Kidney epithelial cell (primary cell): ENCODE measurements at places on chromosomes 7 and 10. TPM values are rescaled to one million over a fixed set of nuclear protein-coding genes. Genes with fewer than 3 reads are reported as not detected.

Gene ATRNL1
- 5.1 and 11.4 TPM in 2 replicates for total RNA-seq

Gene OGA
- total RNA-seq: 72.8 and 78.9 TPM in 2 replicates

Gene ZNF438
- 3.3 and 5.4 TPM in 2 replicates for total RNA-seq

GRCh38 chr10:47419421-47419820 lies 35.3 kb upstream of the ZNF488 start:
- no peak for DNase-seq

Gene CYP2C8
- total RNA-seq: 0.21 TPM in 1 of 2 replicates, not detected in the other

Gene TRA2A
- 25.8 and 36.9 TPM in 2 replicates for total RNA-seq

DNA sequence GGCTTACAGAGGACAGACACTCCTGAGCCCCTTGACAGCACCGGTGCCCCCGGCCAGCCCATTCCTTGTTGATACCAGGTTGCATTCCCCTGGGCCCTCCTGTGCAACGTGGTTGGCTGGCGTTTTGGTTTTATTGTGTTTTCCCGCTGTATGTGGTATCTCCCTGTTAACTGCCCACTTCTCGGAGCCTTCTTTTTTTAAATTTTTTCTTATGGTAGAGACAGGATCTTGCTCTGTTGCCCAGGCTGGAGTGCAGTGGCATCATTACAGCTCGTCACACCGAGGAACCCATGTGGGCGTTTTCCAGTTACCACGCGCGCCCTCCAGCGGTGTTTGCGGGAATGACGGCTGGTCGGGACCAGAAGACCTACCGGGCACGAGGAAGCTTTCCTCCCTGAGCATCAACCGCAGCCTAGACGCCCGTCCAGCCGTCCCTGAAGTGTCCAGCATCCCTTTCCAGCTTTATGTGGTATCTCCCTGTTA lies 16.9 kb upstream of the ZFAND2A start:
- DNase-seq: no peak

Gene MBL2
- total RNA-seq: not detected in 2 replicates

GRCh38 chr10:98086837-98087708 lies 47.4 kb upstream of the R3HCC1L start:
- DNase-seq: no peak

Gene AKR1C4
- not detected in 2 replicates for total RNA-seq

DNA sequence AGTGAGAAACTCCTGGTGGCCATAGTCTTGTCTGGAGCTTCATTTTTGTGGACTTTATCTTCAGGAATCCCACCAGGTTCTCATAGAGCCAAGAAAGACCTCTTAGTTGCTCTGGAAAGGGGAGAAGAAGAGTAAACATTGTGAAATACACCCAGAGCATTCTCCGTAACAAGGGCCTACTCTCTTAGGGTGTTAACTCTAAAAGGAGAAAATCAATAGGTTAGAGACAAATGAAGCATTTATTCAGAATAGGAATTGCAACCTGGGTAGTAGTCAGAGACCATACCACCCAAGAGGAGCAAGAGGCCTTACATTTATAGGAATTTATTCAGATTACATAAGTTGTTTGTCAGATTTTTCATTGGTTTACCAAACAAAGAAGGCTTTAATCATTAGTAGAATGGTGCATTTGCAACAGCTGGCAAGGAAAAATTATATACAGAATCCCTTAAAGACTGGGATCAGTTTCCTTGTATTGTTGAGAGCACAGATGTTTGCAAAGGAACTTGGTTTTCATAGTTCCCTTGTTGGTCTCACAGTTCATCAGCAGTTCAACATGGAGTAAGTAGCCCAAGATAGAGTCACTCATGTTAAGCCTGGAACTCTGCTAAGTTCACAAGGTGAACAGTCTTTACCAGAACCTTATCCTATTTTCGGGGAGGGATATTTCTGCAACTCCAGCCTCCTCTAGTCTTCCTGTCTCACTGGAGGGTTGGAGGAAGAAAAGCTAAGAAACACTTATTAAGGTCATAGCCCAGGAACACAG lies 53.2 kb upstream of the TMEM140 start:
- no peak for DNase-seq

DNA sequence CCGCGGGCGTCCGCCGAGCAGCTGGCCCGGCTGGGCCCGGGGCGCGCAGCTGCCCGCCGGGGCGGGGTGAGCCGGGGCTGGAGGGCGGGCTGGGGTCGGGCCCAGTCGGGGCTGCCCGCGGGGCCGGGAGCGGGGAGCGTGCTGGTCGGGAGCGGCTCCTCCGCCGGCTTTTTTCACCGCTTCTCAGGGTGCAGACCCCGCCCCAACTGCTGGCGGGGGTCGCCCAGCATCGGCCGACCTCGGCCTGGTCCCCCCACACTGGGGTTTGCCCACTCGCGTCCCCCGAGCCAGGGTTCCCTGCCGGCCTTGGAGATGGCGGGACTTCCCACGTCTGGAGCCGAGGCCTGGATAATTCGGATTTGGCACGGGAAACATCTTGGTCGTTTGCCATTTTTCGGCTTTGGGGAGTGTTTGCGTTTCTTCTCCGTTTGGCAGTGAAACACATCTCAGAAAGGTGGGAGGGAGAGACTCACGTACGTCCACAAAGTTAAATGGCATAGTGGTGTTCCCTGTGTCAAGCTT lies 432 bp downstream of the TMEM248 start:
- DNase-seq: no peak

- no peak for DNase-seq
These were observed 1.0 kb upstream of the KCP start for GRCh38 chr7:128911423-128912031.

DNA sequence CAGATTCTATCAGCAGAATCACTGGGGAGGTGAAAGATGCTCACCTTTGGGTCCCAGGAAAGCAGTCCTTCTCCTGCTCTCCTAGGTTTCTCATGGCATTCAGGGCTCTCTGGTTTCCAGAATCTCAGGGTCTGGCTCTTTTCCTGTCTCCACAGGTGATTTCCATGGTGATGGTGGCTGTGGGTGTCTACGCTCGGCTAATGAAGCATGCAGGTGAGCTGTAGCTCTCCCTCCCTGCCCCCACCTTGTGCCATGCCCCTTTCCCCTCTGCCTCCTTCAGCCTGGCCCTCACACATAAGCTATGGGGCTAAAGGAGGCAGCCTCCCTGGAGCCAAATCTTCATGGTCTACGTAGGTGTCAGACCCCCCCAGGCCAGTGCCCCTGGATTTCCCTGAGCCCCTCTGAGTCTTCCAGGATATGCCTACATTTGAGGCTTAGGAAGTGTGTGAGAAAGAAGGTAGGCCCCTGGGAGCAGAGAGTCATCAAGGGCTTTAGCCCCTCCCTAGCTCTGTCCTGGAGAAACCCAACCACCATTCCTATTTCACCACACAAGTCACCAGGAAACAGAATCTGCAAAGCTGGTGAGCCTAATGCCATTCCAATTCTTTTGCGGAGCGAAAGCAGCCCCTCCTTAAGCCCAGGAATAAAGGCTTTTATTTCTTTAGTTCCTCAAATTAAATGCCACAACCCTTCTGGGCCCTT lies 17.2 kb downstream of the TSPAN33 start:
- peak; percentile 10 for DNase-seq
